ENCODE measurements at places on chromosomes 3 and 15.

GRCh38 chr3:64251019-64251418, 25.8 kb upstream of the PRICKLE2 start:
- no peak for DNase-seq

- no peak for DNase-seq
Measured at GRCh38 chr3:128879991-128880390, 571 bp downstream of the ACAD9 start.

DNA sequence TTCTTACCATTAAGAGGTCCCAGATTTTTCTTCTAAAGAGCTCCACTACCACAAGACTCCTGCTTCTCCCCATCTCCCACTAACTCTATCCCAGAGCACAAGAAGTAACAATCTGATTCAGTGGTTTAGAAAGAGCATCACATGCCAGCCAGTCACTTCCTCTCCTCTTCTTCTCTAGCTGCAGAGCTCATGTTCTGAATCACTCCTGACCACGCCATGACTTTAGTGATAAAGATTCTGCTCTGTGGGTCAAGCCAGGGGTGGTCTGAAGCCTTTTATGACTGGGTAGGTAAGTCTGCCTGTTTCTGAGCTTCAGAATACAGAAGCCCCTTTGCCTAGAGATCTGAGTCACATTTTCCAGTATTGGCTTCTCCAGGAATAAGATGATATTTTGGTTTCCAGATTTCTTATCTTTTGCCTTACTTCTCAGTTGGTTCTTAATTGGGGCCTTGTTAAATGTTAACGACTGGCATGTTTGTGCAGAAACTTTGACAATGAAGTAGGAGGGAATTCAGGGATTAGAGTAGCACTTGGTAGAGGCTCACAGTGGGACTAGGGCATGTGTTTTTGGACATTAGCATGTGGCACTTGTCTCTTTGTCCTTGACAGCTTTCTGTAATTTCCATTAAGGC, 27.6 kb upstream of the ADAMTSL3 start:
- no peak for DNase-seq

DNA sequence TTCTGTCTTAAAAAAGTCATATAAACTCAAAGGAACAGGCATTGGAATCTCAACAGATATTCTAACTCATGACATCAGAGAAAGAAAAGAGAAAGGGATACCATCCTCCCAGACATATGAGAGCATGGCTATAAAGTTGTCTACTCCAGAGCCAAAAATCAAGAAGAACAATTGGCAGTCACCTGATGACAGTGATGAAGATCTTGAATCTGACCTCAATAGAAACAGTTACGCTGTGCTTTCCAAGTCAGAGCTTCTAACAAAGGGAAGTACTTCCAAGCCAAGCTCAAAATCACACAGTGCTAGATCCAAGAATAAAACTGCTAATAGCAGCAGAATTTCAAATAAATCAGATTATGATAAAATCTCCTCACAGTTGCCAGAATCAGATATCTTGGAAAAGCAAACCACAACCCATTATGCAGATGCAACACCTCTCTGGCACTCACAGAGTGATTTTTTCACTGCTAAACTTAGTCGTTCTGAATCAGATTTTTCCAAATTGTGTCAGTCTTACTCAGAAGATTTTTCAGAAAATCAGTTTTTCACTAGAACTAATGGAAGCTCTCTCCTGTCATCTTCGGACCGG, 35.9 kb downstream of the UNC13C start:
- no peak for DNase-seq

DNA sequence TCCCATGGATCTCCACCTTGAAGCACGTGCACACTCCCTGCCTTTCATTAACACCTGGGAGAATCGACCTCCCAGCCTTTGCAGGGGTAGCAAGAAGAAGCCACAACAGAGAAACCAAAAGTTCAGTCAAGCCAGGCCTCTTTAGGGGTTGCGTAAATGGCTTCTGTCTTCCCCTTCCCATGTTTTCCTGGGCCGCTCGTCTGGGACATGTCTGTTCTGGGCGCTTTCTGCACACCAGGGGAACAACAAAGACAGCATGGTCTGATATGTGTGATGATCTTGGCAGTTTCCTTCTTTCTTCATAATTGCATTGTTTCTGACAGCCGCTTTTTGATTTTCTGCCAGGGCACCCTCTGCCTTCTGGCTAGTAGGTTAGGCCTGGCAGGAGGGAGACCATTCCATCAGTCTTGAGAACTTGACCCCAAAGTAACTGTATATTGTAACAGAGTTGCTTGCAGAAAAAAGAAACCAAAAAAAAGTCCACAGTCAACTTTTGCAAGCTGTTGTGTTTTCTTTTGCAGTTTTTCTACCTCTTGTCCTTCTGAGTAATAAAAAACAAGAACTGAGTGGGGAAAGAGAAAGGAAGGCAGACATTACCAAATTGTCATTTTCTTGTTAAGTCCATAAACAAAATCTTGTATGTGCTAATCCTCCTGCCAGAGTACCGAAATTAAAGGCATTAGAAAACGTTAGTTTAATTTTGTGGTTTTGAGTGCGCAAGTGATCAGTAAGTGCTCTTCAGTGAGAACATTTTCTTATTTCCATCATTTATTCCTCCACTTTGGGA, 56.0 kb upstream of the FURIN start:
- no peak for DNase-seq

DNA sequence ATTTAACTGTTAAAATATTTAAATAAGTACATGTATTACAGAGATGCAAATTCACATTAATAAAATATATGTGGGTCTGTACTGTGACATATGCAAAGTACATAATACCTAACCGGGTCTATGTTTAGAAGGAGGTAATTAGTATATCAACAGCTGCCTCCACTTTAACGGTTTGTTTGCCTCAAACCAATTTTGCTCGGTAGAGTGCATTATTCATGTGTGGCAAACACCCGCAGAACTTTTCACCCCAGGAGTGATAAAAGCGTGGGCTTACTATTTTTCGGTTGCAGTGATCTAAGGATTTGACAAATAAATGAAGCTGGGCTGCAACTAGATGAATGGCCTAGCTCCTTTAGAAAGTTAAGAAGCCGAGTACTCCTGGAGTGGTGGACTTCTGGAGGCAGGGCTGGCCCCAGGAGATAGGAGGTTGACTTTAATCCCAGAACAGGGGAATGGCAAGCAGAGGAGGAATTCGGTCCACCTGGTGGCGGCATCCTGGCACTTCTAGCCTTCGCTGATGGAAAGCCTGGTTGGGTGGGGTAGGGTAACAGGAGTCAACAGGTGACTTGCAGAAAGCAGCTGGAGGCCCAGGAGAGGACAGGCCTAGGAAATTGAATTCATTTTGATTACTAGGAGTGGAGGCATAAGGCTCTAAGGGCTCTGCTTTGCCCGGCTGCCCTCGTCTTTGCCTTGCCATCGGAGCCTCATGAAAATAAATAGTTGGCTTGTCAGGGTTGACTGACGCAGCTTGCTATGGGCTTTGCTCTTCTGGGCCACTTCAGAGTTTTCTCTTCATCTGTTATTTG, 2.4 kb downstream of the SLCO3A1 start:
- DNase-seq: no peak

- no peak for DNase-seq
Measured at GRCh38 chr15:73928971-73929627, 2.8 kb downstream of the LOXL1 start.

All from mucosa of gallbladder (tissue), 1 donor.